C1 segment of cervical spinal cord (tissue), 14 donors: ENCODE measurements at places on chromosomes 7 and 10.
A peak's percentile ranks its signal among the peaks of the same experiment; 100 is the strongest.

- no peak for DNase-seq
These were observed 204.1 kb downstream of the ZNF365 start for GRCh38 chr10:62578301-62578700.

GRCh38 chr10:92691591-92692079 lies 1.9 kb downstream of the HHEX start:
- DNase-seq, result peak; percentile 58

- DNase-seq, result no peak
These were observed 113.2 kb downstream of the CALCR start for GRCh38 chr7:93461350-93461749.

- DNase-seq, result no peak
These were observed 1.5 kb downstream of the HDAC9 start for GRCh38 chr7:18497082-18497481.

DNA sequence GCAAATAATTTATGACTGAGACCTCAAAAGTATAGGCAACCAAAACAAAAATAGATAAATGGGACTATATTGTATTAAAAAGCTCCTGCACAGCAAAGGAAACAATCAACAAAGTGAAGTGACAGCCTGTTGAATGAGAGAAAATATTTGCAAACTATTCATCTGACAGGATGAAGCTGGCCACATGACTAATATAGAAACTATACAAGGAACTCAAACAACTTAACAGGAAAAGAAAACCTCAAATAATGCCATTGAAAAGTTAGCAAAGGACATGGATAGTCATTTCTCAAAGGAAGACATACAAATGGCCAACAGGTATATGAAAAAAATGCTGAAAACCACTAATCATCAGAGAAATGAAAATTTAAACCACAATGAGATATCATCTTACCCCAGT lies 245.1 kb downstream of the STK31 start:
- DNase-seq, result no peak

GRCh38 chr10:125294109-125294508 lies 133.7 kb upstream of the CTBP2 start:
- no peak for DNase-seq

DNA sequence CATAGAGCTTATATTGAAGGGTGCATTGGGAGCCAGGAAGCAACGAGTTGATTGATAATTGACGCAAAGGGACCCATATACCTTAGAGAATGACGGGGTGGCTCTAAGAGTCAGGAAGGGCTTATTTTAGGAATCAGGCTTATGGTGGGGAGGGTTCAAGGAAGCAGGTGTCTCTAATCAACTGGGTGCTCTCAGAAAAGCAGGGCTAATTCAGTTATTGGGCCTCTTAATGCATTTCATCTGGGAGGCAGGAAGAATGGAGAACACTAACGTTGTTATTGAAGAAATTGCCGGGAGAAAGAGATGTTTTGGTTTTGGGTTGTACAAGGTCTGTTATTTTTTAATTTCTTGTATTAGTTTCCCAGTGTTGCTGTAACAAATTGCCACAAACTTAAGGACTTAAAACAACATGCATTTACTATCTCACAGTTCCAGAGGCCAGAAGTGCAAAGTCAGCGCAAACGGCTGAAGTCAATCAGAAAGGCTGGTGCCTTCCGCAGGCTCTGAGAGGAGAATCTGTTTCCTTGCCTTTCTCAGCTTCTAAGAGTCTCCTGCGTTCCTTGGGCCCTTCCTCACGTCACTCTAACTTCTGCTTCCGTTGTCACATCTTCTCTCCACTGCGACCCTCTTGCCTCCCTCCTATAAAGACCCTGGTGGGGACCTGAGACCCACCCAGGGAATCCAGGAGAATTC lies 328.4 kb upstream of the C7orf33 start:
- no peak for DNase-seq

DNA sequence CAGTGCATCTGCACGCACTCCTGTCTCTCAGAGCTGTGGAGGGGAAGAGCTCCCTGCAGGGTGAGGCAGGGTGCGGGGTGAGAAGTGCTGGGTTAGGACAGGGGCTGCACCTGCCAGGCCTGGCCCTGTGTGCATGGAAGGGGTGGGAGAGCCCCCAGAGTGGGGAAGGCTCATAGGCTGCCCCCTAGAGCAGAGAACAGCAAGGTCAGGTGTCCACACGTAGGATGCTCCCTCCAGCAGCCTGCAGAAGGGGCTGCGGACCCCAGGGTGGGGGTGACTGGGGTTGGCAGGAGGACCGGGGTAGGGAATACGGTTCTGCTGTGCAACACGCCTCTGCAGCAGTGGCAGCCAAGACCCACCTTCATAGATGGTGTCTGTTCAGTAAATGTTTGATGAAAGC lies 208.6 kb downstream of the PTPRN2 start:
- no peak for DNase-seq

DNA sequence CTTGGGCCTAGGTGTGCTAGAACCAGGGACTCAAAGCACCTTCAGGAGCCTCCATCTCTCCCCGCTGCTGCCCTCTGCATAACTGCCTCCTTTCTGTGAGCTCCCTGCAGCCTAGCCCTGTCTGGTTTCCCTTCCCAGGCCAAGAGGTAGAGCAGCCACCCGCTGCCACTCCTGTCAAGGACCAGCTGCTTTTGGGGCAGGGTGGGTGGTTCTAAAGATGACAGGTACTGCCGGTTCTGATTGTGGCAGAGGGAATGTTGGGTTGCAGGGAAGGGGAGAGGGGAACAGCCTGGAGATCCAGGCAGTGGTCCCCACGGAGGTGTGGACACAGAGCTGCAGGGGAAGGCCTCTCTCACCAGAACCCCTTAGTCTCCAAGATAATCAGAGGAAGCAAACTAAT lies 3.7 kb upstream of the FLNC start:
- DNase-seq, result no peak

DNA sequence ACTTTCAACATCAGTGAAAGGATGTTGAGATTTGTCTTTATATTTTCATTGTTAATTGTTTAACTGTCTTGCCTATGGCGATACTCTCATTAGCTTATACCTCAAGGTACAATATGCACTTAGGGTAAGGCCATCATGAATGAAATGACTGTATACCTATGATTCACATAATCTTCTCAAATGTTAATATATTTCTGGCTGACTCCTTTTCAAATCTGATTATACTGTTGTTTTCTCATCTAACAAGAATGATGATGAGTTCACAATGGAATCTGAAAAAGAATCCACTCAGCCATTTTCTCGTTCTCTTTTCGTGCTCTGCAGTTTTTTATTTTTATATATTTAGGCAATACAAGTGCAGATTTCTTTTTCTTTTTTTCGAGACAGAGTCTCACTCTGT lies 159.1 kb downstream of the ARHGAP12 start:
- no peak for DNase-seq

- no peak for DNase-seq
These were observed 23.0 kb upstream of the ZRANB1 start for GRCh38 chr10:124918906-124919305.

DNA sequence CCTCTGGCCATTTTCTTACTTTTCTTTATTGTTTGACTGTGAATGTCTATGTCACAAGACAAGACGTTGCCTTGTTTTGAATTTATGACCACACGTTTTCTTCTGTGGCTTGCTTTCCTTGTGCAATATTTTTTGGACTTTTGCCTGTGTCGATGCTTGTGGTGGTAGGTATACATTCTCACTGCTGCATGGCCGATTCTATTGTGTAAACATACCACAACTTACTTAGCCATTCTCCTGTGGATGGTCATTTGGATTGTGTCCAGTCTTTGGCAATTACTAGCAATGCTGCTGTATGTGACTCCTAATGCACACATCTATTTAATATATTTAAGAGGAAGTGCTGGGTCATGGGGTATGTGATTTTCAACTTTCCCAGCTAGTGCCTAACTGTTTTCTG lies 18.0 kb upstream of the DLG5 start:
- no peak for DNase-seq

DNA sequence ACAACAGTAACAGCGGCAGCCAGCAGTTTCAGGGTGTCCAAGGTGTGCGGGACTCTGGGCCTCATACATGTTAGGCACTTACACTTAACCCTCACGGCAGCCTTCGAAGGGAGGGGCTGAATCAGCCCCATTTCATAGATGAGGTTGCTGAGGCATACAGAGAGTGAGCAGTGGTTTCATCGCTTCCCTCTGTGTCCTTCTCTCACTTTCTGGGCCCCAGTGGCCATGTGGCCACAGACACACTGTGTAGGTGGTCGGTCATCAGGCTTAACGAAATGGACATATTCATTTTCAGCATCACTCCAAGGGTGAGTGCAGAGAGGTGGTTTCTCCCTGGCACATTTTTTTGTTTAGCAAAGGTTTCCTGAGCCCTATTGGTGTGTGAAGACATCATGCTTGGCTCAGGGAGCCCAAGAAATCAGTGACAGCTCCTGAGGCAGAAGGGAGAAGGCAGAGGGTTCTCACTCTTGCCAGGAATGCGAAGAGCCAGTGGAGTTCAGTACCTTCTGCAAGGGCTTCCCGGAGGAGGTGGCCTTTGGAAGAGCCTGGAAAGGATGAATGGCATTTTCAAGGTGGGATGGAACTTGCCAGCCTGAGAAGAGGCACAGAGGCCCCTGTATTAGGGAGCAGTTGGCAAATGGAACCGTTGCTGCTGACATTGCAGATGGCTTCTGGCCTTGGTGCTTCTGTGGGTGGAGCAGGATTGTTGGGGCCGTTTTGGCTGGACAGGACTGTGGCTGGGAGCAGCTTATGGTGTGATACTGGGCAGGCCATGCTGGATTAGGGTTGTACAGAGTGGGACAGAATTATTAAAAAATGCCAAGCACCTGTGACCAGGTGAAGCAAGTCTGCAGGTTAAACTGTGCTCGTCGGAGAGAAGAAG lies 61.7 kb upstream of the PPIF start:
- no peak for DNase-seq

DNA sequence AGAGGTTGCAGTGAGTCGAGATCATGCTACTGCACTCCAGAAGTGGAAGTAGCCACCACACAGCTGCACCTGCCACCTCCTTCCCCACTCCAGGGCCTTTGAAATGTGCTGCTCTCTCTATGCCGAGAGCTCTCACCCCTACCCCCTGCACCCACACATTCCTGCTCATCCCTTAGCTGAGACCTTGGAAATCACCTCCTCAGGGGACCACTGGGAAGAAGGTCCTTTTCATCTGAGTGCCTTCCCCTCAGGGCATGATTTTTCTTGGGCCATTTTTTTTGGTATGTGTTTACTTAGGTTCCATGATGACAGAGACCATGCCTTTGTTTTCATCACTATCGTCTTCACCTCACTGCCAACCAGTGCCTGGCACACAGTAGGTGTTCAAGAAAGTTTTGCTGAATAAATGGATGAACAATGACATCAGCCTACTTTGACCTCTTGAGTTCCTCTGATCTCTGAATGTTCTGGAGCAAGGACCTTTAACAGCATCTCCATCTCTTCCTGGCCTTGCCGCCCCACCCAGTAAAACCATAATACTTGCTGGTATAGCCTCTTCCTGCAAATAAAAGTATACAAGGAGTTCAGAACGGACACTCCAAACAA lies 166.6 kb upstream of the KLF14 start:
- DNase-seq, result no peak

DNA sequence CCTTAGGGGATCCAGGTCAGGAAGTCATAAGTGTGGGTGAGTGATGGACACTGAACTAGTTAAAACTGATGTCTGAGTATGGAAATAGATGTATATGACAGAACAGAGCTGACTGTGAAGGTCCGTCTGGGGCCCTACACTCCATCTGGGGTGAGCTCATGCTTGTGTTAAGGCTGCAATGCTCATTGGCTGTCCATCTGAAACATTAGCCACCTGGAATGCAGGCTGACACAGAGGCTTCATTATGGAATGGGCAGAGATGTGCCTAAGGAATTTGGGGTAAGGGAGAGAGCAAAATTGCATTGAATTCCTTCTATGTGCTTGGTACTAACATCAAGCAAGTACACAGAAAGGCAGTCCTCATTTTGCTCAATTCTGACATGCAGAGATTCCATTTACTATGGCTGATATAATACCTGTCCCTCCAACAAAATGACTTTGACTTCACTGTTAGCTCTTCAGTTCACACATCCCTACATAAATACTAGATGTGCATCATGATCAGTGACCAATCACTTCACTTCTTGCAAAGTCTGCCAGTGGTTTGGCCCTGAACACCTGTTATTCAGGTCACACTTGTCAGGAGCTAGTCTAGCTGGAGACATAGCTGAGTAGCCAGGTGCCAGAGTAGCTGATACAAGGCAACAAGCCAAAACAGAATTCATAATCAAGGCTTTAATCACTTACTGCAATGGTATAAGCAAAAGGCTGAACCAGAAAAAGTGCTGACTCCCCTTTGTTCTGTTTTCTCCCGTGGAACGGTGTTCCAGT lies 128.9 kb upstream of the VWC2 start:
- DNase-seq, result no peak

GRCh38 chr7:138248609-138249008 lies 172.3 kb downstream of the AKR1D1 start:
- DNase-seq, result no peak

DNA sequence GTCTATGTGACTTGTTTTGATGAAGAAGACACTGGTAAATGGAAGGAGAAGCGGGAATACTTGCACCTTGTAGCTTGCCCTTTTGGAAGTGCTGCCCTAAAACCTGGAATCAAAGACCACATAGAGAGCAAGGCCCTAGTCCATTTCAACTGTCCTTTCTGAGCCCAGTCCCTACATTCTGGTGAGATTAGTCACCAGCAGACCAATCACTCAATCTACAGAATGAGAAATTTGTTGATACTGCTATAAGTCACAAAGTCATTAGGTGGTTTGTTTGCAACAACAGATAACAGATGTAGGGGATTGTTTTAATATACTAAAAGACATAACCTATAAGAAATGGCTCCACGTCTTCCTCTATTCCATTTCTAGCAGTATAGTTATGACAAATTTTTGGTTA lies 33.6 kb downstream of the WASL start:
- no peak for DNase-seq

- DNase-seq, result no peak
These were observed 259.4 kb upstream of the SORCS1 start for GRCh38 chr10:107423903-107424302.

- DNase-seq, result no peak
These were observed 30.0 kb downstream of the LAMB1 start for GRCh38 chr7:107972941-107973376.

- no peak for DNase-seq
These were observed 410.3 kb downstream of the NEBL start for GRCh38 chr10:20486791-20487190.

DNA sequence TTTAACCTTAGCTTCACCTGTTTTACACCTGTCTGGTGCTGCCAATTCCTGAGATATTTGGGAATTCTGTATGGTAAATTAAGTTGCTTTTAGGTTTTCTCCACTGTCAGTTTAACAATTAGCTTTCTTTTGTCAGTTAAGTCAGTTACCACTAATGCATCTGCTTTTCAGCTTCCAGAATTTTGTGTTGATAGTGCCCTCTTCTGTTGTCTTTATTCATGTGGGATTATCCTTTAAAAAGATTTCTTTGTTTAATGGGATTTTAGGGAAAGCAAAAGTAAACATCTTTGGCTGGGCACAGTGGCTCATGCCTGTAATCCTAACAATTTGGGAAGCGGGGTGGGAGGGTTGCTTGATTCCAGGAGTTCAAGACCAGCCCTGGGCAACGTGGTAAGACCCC lies 8.1 kb downstream of the TFAM start:
- DNase-seq, result no peak

GRCh38 chr7:123437447-123437995 lies 96.9 kb downstream of the IQUB start:
- no peak for DNase-seq
